Daoy (cell line): ENCODE measurements at places on chromosomes 4 and X. TPM values are rescaled to one million over a fixed set of nuclear protein-coding genes. Genes with fewer than 3 reads are reported as not detected.

GRCh38 chr4:172985552-172985951, 183.1 kb upstream of the GALNT7 start:
- DNase-seq, result peak; percentile 7

DNA sequence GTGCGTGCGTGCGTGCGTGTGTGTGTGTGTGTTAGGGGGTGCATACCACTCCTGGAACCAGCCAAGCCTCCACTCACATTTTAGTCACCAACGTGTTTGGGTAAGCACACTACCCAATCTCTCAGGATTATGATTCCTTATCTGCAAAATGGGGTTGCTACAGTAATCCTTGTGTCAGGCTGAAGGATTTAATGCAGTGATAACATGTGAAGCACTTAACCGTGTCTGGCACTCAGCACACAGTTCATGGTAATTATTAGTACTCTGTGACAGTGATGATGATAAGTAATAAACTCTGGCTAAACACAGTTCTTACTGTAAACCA, 57.3 kb downstream of the CLDN22 start:
- DNase-seq, result no peak

DNA sequence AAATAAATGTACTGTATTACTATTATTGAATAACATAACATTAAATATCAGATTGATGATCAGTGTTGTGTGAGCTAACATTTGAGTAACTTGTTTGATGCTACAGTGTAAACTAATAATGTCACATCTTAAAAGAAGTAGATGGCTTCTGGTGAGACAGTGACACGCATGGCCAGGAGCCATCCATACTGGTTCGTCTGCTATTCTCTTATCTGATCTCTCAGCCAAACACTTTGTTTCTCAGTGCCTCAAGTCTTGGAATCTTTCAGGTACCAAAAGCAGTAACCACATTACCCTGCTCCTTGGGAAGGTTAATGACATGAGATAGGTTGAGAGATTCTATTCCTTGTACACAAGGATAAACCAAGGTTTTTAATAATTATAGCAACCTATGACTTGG, 198.1 kb upstream of the IGFBP7 start:
- DNase-seq, result no peak

DNA sequence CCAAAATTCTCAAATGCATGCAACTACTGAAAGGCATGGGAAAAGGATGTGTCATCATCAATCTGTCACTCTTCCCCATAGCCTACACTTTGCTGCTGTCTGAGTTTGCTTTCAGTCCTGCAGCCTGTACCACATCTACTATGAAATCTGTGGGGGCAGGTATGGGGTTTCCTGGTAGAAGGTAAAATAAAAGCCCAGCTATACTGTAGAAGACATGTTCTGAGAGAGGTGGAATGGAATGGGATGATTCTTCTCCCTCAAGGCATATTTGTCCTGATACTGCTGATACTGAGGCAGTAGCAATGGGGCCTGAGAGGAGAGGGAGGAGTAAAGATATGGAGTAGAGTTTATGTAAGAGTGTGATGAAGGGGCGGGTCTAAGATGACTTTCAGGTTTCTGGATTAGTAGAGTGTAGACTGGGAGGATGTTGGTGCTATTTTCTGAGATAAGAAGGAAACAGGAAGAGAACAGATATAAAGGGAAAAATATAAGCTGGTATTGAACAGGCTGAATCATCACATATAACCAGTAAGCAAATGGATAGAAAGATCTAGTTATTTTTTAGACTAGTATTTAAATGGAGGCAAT, 38.7 kb upstream of the GYPA start:
- no peak for DNase-seq

DNA sequence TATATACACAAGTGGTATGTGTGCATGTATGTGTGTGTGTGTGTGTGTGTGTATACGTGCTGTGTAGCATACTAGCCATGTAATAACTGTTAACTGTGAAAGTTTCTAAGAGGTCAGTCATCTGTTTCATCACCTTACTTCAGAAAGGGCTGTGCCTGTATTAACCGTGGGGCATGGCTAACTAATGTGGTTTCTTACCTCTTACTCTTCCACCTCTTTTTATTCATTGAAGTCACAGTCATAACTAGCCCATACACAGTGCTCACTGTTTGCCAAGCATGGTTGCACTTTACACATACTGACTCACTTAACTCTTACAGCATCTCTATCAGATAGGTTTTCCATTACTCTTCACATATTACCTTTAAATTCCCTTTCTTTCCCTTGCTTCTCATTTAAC, 23.7 kb upstream of the LRAT start:
- no peak for DNase-seq

- DNase-seq, result no peak
Observed at GRCh38 chr4:8557151-8558076, 22.8 kb upstream of the GPR78 start.

GRCh38 chr4:152822323-152822722, 42.6 kb downstream of the ARFIP1 start:
- no peak for DNase-seq

GRCh38 chr4:835148-836002, 9.4 kb upstream of the CPLX1 start:
- no peak for DNase-seq

GRCh38 chrX:13092455-13092941, 48.1 kb upstream of the FAM9C start:
- no peak for DNase-seq

DNA sequence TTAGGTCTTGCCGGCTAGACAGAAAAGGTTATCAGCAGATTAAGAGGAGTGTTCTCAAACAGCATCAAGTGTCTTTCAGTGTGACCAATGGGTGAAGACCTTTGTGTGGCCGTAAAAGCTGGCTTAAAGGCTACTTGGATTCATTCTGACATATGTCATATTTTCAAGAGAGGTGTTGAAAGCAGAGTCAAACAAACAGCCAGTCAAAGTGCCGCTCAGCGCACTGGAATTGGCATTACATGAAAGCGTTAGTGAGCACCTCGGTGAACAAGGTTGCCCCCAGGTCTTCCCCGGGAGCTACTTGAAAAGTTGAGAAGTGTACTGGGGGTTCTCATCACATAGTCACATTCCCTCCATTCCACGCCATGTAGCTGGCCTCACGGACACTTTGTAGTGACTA, 148.9 kb downstream of the SOX3 start:
- DNase-seq, result no peak

GRCh38 chrX:151476604-151477303, 79.7 kb downstream of the VMA21 start:
- no peak for DNase-seq

- DNase-seq, result peak; percentile 9
Observed at GRCh38 chr4:188107931-188108843, 1.2 kb downstream of the TRIML2 start.

GRCh38 chrX:13360146-13360545, 40.3 kb upstream of the ATXN3L start:
- DNase-seq, result no peak

DNA sequence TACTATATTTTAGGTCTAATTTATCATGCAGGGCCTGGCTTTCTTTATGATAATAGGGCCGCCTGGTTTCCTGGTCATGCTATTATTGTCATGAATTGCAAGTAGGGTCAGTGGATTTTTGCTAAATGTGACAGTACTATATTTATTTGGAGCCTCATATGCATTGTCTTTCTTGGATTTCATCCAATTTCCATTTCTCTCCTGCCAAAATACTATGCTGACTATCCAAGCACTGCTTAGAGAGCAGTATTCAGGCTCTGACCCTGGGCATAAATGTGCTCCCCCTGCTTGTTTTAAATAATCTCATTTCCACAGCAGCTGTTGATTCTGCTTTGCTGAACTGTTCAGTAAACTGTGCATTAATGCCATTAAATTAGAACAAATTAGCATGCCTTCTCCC, 269.3 kb downstream of the GPM6A start:
- DNase-seq, result no peak

The IL9R gene
- total RNA-seq, result not detected in 2 replicates

The ZDHHC15 gene
- total RNA-seq, result 0.06 TPM in 1 of 2 replicates, not detected in the other

The CRMP1 gene
- 14.1 and 17.1 TPM in 2 replicates for total RNA-seq

The NSG1 gene
- 4.4 and 10.2 TPM in 2 replicates for total RNA-seq

The MAGEA10 gene
- not detected in 2 replicates for total RNA-seq

The ASMT gene
- total RNA-seq, result not detected in 2 replicates
